Right ventricle myocardium superior (tissue), 1 donor: ENCODE measurements at places on chromosomes 5 and 9. TPM values are rescaled to one million over a fixed set of nuclear protein-coding genes. Genes with fewer than 3 reads are reported as not detected.

- no peak for DNase-seq
Observed at GRCh38 chr9:21873540-21874221, 71.2 kb downstream of the MTAP start.

- no peak for DNase-seq
Observed at GRCh38 chr5:154197801-154198491, 7.4 kb downstream of the GALNT10 start.

DNA sequence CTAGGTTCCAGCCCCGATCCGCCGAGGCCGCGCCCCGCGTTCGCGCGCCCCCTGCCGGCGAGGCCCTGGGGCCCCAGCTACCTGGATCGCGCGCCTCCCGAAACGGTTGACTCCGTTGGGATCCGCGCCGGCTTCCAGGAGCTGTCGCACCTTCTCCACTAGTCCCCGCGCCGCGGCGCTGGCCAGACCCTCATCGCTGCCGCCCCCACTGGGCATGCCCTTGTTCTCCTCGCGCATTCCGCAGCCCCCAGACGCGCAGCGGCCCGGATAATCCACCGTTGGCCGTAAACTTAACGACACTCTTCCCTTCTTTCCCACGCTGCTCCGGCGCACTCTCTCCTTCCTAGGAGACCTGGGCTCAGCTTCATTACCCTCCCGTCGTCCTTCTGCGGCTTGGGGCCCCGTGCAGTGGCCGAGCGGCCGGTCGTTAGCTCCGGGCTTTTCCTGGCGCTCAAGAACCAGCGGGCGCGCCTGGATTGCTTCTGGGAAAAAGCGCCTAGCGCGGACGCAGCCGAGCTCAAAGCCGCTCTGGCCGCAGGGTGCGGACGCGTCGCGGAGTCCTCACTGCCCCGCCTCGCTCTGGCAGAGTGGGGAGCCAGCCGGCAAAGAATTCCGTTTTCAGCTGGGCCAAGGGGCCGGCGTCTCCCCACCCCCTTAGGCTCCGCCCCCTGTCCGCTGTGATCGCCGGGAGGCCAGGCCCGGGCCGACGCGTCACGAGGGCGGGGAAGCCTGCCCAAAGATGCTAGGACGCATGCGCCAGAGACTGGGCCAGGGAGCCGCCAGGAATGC lies at the start of gene CDKN2B:
TSS of gene CDKN2B (minus strand) at position 589 of the 789 bp plus-strand sequence. CDS start at position 237, 352 bp downstream.
- peak; percentile 97 for DNase-seq

GRCh38 chr5:155066886-155067595 lies 53.5 kb downstream of the KIF4B start:
- no peak for DNase-seq

DNA sequence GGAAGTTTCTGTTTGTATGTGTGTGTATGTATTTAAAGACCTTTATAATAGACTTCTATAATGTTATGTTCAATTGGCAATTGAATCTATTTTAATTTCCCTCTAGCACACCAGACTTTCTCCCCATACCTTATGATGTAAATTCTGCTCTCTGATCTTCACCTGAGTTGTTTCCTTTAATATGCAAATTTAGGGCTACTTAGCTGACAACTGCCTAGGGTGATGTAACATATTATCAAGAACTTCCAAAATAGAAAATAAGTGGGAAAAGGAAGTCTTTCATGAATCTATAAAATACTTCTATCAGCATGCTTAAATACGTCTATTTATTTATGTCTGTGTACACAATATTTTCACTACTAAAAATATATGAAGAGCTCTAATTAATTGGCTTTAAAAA lies 923.5 kb upstream of the CDH10 start:
- no peak for DNase-seq

DNA sequence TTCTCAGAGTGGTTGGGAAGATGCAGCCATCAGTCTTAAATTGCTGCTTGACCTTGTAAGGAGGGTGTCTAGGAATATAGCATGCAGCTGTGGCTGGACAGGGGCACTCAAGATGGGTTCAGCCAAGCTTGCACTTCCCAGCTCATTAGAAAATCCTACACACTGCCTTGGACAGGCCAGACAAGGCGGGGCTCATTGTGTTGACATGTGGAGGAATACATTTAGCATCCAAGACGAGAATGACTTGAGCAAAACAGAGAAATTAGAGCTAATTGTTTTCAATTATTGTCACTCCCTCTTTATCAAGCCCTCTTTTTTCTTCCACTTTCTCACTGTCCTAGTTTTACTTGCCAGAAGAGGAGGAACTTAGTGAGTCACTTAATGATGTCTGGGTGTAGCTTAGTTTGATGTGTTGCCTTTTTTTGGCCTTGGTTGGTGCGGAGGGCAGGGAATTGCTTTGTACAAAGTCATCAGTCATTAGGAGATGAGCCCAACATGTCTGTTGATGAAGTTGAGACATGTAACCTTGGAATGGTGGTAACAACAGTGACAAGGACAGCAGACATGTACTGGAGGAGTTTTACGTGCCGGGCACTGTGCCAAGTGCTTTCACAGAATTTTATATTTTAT lies 1219.3 kb upstream of the WWC1 start:
- DNase-seq, result no peak

- no peak for DNase-seq
Observed at GRCh38 chr5:153480401-153480800, 10.1 kb upstream of the GRIA1 start.

GRCh38 chr5:30390095-30390494 lies 803.4 kb upstream of the CDH6 start:
- DNase-seq, result no peak

GRCh38 chr5:53418409-53418808 lies 62.0 kb upstream of the FST start:
- DNase-seq, result no peak

GRCh38 chr9:134521817-134522501 lies 119.6 kb upstream of the COL5A1 start:
- no peak for DNase-seq

- DNase-seq, result no peak
Observed at GRCh38 chr9:71506821-71507220, 261.5 kb downstream of the CEMIP2 start.

Gene SPATA6L
- 0.35 TPM for total RNA-seq

DNA sequence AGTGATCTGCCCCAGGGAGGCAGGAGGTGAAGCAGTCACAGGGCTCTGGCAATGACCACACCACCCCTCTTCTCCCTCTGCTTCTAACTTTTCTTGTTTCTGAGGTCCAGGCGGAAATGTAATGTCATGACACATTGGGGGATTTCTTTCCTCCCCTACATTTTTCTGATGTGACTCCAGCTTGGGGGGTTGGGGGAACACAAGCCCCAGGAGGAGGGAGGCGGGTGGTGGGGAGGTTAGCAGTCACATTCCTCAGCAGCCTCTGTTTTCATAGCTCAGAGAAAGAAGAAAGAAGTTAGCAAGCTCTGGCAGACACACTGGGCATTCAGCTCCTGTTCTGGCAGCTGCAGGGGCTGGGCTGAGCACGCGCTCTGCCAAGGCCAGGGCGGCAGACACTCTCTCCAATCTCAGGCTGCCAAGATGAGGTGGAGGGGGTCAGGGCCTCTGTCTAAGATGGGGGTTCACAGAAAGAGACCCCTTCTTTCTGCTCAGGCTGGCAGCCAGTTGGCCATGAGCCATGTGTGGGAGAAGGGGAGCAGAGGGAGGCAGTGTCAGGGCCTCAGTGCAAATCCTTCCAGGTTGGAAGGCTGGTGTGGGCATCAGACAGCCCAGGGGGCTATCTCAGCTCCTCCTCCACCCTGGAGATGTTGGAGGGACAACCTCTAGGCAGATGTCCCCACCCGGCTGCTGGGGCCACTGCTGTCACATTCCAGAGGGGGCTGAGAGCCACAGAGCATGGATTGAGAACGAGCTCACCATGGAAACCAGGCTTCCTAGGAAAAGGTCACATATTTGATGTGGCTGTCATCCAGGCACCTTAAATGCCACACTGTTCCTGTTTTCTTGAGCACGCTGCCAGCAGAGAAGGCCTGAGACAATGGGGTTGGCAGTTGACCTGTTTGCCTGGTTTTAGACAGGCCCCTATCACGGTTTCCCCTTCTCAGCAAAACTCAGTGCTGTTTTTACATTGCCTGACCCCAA lies 20.1 kb upstream of the PFDN1 start:
- DNase-seq, result peak; percentile 63

GRCh38 chr9:20476912-20477521 lies 145.3 kb downstream of the MLLT3 start:
- no peak for DNase-seq

DNA sequence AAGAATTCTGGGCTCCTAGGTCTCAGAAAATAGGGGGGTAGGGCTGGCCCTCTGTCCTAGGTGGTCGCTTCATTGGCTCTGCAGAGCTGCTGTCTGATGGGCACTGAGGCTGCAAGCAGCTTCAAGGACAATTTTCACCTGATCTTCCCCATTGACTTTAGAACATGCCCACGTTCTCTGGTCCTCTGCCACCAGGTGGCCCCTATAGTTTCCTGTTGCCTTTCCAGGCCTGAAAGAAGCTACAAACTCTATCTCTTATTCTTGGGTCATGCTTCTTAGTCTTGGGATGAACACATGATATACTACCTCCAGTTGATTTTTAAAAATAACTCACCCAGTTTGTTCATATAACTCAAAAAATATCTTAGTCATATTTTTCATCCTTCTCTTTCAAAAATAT lies 26.3 kb downstream of the SPZ1 start:
- no peak for DNase-seq

Gene TMEM174
- not detected for total RNA-seq

DNA sequence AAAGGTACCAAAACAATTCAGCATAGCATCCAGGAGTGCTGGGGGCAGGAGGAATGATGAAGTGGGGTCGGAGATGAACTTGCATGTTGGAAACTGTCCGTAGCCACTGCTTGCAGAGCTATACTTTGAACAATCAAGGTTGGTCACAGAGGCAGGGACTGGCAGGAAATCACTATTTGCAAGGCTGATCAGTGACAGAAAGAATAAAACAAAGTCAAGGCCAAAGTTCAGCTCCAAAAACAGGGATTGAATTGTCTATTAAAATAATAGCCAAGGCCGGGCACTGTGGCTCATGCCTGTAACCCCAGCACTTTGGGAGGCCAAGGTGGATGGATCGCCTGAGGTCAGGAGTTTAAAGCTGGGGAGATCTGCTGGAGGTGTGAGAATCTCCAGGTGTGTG lies 18.7 kb upstream of the SPRY4 start:
- no peak for DNase-seq

GRCh38 chr9:14396171-14396570 lies 82.2 kb upstream of the NFIB start:
- DNase-seq, result peak; percentile 58

GRCh38 chr5:34591723-34592122 lies 64.4 kb upstream of the RAI14 start:
- no peak for DNase-seq

DNA sequence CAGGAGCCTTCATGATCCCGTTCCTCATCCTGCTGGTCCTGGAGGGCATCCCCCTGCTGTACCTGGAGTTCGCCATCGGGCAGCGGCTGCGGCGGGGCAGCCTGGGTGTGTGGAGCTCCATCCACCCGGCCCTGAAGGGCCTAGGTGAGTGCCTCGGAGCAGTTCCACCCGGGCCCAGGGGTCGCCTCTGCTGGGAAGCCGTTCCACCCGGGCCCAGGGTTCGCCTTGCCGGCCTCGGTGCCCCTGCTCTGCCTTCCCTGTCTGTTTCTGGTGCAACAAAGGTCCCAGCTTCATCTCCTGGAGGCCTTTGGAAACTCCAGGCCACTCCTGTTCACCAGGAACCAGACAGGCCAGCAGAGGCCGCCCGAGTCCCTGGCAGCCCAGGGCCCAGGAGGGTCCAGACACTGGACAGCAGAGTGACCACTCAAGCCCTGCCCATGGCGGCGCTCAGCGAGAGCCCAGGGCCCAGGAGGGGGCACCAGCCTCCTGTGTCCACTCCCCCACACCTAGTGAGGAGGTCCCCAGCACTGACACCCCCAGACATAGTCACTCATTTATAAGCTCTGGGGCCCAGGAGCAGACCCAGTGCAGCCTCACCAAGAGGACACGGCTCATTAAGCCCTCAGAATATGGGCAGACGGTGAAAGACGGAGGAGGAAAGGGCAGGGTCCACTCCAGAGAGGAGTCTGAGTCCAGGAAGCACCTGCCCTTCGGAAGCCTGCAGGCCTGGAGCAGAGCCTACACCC lies 7.5 kb downstream of the SLC6A19 start:
- peak; percentile 34 for DNase-seq

GRCh38 chr5:123012321-123012720 lies 24.2 kb downstream of the PPIC start:
- no peak for DNase-seq

DNA sequence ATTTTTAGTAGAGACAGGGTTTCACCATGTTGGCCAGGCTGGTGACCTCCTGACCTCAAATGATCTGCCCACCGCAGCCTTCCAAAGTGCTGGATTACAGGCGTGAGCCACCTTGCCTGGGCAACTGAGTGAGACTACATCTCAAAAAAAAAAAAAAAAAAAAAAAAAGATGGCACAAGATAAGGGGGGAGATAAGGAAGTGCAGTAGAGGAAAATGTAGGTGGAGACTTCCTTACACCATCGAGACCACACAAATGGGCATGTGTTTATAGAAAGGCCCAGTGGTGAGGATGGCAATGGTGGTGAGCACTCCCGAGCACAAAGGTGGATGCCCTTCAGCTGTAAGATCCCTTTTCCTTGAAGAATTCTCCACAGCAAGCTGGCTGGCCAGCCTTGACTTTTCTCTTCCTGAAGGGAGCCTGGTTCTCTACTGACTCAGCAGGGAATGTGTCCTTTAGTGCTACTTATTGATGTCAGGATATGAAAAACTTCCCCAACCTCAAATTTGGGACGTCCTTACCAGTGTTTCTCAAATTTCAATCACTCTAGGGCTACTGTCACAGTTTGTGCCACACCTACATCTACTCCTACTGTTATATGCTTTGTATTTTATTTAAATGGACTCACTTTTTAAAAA lies 28.2 kb downstream of the ERGIC1 start:
- DNase-seq, result no peak

DNA sequence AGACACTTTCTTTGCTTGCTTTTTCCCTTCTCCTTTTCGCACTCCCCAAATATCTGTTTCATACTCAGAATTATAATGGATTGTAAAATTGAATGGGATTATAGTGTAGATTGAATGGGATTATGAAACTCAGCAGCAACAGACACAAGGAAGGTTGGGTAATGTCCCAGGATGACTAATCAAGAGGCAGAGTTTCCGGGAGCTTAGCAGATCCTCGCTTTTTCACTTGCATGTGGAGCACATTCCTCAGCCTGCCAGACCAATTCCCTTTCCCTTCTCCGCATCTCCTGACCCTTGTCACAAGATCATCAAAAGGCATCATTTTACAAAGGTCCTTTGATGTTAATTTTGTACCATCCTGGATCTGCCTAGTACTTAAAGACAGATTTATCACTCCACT lies 55.1 kb upstream of the SLC1A1 start:
- no peak for DNase-seq

DNA sequence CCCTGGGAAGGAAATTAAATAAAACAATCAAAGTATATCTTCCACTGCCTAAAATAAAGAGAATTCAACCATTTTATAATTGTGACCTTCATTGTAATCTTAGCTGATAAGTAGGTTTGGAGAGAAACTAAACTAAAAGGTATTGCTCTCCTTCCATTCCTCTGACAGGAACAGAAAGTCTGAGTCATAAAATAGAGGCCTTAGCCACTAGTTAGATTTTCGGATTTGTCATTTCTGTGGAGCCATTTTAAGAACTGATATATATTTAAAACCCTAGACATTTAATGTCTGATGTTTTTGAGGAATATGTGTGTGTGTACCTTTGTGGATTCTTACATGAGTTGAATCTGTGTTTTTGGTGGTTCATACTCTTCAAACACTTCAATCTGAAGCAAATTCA lies 11.8 kb upstream of the TMC1 start:
- no peak for DNase-seq

GRCh38 chr9:97504381-97505216 lies 3.1 kb downstream of the TMOD1 start:
- DNase-seq, result no peak

Gene FST
- total RNA-seq, result 5.8 TPM

Gene ADAMTS2
- total RNA-seq, result 3.6 TPM

GRCh38 chr5:111066261-111066938 lies 5.1 kb upstream of the TSLP start:
- DNase-seq, result no peak

- no peak for DNase-seq
Observed at GRCh38 chr5:143456952-143457547, 53.6 kb upstream of the NR3C1 start.
